Gastrocnemius medialis (tissue), 4 donors: ENCODE measurements at places on chromosomes 12 and 14. TPM values are rescaled to one million over a fixed set of nuclear protein-coding genes. Genes with fewer than 3 reads are reported as not detected.

GRCh38 chr14:104130974-104131651 is 7.3 kb upstream of the KIF26A start:
- H3K36me3 ChIP-seq: no peaks in the 10 kb centered on the region
- DNase-seq: no peak
- no peak overlapping the region for H3K4me3 ChIP-seq
- peaks cover 15% of the 10 kb centered on the region for H3K27me3 ChIP-seq
- no peaks in the 10 kb centered on the region for H3K4me1 ChIP-seq

DNA sequence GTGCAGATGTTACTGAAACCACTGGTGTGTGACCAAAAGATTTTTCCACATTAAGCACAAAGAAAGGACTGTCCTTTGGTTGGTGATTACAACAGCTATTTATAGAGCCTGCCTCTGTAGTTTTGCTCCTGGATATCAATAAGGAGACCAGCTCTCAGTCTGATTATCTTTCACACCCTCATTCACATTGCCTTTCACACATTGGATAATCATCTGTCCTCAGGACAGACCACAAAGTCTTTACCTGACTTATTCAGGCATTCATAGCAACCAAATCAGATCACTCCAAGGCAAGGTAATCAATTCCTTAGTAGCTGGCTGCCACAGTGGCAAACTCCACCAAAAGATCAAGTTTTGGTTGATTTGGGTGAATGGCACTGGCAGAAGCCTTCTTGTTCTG is 59.6 kb upstream of the CPSF6 start:
- no peak for DNase-seq
- H3K4me1 ChIP-seq: no peaks in the 10 kb centered on the region
- H3K36me3 ChIP-seq: no peaks in the 10 kb centered on the region
- no peak overlapping the region for H3K27ac ChIP-seq
- no peaks in the 10 kb centered on the region for H3K27me3 ChIP-seq
- no peak overlapping the region for H3K4me3 ChIP-seq

- H3K4me3 ChIP-seq: no peak overlapping the region
- no peaks in the 10 kb centered on the region for H3K36me3 ChIP-seq
- DNase-seq: no peak
- H3K4me1 ChIP-seq: no peaks in the 10 kb centered on the region
- H3K27me3 ChIP-seq: no peaks in the 10 kb centered on the region
- H3K27ac ChIP-seq: no peak overlapping the region
These were observed 5.2 kb upstream of the SLC8B1 start for GRCh38 chr12:113340061-113340460.

- no peak overlapping the region for H3K4me3 ChIP-seq
- H3K27me3 ChIP-seq: no peaks in the 10 kb centered on the region
- H3K4me1 ChIP-seq: no peaks in the 10 kb centered on the region
- DNase-seq: no peak
- H3K36me3 ChIP-seq: no peaks in the 10 kb centered on the region
- no peak overlapping the region for H3K27ac ChIP-seq
These were observed 56.5 kb upstream of the GPR68 start for GRCh38 chr14:91300957-91301356.

DNA sequence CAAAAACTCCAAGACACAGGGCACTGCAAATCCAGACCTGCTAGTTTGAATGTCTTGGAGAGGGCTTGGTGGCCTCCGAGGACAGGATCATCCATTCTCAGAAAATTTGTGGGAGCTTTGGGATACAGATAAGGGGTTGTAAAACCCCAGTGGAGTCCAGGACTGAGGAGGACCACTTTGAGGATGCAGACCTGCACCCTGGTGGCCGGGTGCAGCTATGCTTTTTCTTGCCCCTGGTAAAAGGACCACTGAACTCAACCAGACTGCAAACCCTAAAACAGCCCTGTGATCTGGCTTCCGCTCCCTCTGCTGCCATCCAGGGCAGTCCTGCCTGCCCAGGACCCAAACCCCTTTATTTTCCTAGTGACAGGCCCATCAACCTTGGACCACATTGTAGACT is 169.5 kb upstream of the DAAM1 start:
- no peaks in the 10 kb centered on the region for H3K4me1 ChIP-seq
- no peak overlapping the region for H3K27ac ChIP-seq
- DNase-seq: no peak
- H3K4me3 ChIP-seq: no peak overlapping the region
- no peaks in the 10 kb centered on the region for H3K36me3 ChIP-seq

DNA sequence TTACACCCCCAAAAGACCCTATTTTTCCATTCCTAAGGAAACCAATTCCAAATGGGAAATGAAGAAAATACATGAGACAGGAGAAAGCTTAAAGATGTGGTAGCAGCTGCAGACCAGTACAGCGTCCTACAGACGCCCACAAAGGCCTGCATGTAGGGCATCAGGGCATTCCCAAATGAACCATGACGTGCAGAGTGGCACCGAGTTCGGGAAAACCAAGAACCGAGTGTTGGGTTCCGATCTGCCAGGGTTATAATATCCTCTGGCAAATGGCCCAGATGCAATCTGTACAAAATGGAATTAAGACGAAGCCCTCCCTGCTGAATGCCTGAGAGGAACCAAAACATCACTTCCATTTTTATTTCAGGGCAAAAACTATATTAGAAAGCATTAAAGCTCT is 34.4 kb upstream of the SELPLG start:
- no peaks in the 10 kb centered on the region for H3K36me3 ChIP-seq
- no peaks in the 10 kb centered on the region for H3K27me3 ChIP-seq
- peaks cover 67% of the 10 kb centered on the region for H3K4me1 ChIP-seq
- H3K4me3 ChIP-seq: no peak overlapping the region
- no peak for DNase-seq
- H3K27ac ChIP-seq: peak overlapping the region; percentile 84

DNA sequence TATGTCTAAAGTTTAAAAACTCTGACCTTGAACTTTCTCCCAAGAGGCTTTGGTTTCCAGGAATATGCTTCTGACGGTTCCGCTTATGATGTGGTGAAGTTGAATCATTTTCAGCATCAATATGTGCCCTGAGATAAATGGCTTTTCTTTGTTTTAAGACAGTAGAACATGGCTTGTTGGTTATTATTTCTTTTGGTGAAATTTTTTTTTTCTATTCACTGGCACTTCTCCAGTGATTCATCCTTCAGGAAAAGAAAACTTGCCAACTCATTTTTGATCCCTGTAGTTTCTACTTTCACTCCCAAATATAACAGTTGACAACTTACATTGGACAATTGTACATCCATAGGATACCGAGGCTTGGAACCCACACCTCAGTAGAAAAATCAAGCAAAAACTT is 1301.2 kb upstream of the FLRT2 start:
- no peak for DNase-seq
- H3K4me3 ChIP-seq: no peak overlapping the region
- H3K36me3 ChIP-seq: no peaks in the 10 kb centered on the region
- no peaks in the 10 kb centered on the region for H3K27me3 ChIP-seq
- H3K27ac ChIP-seq: no peak overlapping the region

Gene TESPA1
- total RNA-seq: not detected

Gene B3GNT4
- total RNA-seq: not detected

Gene TUNAR
- total RNA-seq: not detected

Gene NXPH4
- not detected for total RNA-seq

Gene ADAMTS20
- total RNA-seq: not detected
